COR-L47 (cell line): ENCODE measurements at places on chromosomes 6 and 20.
A peak's percentile ranks its signal among the peaks of the same experiment; 100 is the strongest.

DNA sequence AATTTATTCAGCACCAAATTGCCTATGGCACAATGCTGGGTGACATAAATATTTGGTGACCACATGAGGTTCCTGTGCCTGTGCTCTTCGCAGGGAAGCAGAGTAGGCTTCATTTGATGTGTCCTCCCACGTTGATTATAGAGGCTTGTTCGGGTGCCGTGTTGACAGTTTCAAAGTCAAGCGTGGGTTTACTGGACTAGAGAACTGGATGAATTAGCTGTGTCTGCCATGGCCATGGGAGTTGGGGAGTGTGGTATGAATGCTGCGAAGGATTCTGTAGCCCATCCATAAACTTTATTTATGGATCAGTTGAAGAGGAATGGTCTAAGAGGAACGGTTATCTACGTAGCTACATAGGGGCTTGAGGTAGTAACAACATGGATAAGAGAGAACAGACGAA lies 11.0 kb downstream of the CD109 start:
- no peak for DNase-seq

- DNase-seq = no peak
These were observed 26.5 kb downstream of the HLA-DOB start for GRCh38 chr6:32790306-32790705.

DNA sequence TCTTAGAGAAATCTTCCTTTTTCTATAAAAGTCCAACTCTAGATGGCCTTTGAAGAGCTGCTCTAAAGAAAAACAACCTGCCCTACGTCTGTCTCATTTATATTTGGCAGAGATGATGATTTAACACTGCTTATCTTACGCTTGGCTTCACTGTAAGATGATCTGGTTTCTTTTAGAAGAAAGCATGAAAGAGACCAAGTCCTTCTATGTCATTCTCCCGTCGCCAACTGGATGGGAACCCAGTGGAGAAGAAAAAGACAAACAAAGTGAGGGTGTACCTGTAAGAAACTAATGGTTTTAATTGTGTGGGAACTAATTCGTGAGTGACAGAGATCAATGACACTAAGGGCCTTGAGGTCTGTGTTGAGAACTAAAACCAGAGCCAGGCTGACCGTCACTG lies 92.8 kb downstream of the MBOAT1 start:
- no peak for DNase-seq

- DNase-seq = no peak
These were observed 24.5 kb downstream of the NCOA7 start for GRCh38 chr6:125815080-125815910.

GRCh38 chr6:79399499-79399898 lies 137.7 kb downstream of the LCA5 start:
- no peak for DNase-seq

DNA sequence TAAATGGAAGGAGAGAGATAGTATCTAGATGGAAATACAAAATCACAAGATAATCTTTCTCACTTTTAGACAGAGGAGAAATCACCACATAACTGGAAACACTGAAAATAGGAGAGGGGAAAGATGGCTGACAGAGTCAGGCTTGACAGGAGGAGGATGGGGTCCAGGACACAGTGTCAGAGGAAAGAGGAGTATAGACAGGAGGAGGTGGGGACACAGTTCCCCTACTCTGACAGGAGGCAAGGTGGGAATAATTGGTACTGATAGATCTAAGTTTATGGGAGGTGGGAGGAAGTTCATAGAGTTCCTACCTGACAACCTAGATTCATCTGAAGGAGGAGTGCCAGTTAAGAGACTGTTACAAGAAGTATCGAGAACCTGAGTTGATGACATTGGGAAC lies 9.1 kb downstream of the GPR6 start:
- no peak for DNase-seq

DNA sequence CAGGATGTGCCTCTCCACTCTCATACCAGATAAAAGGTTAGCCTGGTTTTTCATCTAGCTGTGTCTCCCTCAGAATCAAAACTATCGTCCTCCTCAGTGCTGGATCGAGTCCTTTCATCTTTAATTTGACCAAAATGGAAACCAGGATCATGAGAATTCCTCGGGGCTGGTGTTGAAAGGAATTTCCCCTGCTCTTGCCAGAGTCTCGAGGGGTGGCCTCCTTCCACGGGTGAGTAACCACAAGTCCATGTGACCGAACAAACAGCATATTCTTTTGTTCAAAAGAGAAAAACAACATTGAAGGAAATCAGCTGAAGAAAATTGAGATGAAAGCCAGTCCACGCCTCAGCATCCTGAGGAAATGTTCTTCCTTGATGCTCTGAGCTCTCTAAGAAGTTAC lies 165.9 kb upstream of the CDYL start:
- no peak for DNase-seq

DNA sequence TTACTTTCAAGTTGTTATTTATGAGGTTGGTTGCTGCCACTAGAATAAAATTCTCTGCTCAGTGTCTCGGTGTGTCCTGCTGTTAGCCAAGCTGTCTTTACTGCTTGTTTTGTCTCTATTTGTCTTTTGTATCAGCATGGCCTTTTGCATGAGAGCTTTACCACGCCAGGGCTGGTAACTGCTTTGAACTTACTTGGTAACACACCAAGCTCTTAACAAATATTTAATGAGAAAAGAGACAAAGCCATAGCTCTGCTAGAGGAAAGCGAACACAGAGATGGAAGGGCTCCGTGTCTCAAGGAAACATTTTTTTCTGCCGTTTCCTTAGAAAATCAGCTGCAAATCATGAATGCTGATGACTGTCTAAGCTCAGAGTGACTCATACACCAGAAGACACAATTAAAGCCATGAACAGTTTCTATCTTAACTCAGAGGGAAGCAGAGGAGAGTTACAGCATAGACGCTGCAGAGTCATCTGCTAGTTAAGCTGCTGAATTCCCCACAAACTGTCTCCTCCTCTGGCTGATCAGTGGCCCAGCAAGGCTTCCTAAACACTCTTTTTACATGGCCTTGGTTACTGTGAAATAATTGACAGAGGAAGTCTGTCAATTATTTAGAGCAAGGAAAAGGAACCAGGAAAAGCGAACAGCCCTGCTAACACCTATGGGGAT lies 44.8 kb downstream of the AGPAT4 start:
- no peak for DNase-seq

- no peak for DNase-seq
These were observed 18.4 kb downstream of the SCP2D1 start for GRCh38 chr20:18831830-18832499.

- no peak for DNase-seq
These were observed 8.4 kb upstream of the ADA start for GRCh38 chr20:44659931-44660330.

DNA sequence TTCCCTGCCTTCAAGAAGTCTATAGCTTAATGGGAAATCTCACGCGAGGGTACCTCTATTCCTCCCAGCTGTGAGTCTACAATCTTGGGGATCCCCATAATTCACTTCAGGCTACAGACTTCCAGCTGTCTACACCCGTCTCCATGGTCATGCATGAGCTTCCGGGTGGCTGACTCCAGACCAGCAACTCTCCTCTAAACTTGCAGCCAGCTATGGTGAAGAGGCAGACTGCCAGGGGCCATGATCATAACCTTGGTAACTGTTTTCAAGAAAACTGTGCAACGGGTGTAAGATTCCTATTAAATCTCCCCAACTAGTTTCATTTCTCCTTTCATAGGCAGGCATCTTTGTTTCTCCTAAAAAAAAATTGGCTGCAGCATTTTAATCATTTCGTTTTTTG lies 534.4 kb upstream of the CHD6 start:
- DNase-seq = no peak

DNA sequence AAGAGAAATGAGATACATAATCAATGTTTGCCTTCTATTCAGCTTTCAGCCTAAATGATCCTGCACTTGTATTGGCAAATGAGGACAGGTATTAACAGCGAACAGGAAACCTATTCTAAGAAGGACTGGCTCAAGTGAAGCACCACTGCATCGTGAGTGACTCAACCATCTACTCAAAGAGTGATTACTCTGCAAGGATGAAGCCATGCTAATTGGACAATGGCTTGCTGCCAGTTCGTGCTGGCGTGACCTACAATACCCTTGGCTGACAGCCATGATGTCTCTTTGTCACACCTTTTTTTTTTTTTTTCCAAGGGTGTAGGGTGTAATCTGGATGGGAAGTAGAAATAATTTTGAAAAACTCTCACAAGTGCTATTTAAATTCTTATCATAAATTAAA lies 104.9 kb downstream of the GJA10 start:
- peak; percentile 98 for DNase-seq

- DNase-seq = no peak
These were observed 61.1 kb upstream of the C20orf144 start for GRCh38 chr20:33600981-33601380.

DNA sequence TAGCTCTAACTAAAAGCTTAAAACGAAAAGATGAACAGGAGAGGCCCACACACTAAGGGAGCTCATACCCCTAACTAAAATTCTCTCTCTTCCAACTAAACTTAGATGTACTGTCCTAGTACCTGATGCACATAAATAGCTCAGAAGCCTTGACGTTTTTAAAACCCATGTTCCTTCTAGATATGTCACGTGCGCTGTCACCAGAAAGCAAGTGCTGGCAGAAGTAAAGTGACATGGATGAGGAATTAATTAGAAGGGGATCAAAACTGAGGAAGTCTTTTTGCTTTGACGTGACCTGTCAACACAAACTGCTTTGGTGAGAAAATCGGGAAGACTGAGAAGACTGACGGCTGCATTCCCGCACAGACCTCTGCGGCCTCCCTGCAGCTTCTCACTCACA lies 142.5 kb downstream of the ZMYND8 start:
- no peak for DNase-seq

DNA sequence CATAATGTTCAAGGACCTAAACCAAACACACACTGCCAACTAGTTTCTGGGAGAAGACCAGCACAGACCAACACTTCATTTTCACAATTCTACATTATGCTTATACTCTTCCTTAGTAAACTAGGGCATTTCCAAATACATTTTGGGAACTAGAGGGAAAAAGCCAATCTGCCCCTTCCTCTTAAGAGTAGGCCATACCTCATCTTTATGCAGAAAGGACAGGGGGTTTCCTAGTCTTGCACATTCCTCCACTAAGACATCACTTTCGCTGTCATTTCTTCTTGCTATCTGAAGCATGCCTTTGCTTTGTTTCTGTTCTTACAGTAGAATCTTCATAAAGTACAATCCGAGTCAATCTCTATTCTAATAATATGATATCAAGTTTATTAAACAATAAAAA lies 105.7 kb downstream of the SMLR1 start:
- DNase-seq = no peak

- DNase-seq = peak; percentile 29
These were observed 29.3 kb downstream of the NSFL1C start for GRCh38 chr20:1437235-1437904.

- DNase-seq = no peak
These were observed 101.6 kb downstream of the TAF4 start for GRCh38 chr20:61963885-61964674.

DNA sequence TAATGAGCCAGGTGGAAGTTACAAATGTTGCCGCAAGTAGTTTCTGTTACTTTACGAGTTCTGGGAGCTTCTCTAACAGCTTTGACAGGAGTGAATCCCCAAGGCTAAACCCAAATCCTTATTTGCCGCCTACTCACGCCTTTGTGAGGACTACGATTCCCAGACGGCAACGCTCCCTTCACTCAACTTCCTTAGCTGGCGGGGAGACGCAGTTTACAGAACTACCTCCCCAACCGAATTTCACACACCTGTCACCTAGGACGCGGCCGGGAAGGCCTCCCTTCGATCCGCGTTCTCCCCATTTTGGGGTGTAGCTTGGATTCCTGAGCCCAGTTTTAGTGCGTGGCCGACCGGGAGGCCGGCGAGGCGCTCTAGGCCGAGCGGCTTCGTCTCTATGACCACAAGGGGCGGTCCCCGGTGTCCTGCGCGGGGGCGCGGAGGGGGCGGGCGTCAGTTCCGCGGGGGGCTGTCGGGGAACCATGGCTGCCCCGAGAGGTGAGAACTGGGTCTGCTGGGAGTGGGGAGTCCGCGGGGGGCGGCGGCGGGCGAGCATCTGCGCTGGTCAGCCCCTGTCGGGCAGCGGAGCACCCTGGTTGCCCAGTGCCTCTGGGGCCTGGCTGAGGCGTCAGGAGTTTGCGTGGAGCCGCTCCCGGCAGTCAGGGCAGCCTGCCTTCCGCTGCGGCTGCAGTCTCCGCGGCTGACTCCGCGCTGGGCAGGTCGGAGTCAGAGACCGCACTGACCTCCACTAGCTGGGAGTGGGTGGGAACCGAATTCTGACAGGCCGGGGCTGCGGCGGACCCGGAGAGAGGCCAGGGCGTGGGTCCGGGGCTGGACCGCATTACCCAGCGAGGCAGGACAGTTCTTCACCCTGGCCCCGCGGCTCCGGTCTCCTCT lies at the start of gene SLC35A1:
SLC35A1 (plus strand) TSS at position 450 of the 894 bp plus-strand sequence; CDS start at position 480, 30 bp downstream.
- peak; percentile 83 for DNase-seq

DNA sequence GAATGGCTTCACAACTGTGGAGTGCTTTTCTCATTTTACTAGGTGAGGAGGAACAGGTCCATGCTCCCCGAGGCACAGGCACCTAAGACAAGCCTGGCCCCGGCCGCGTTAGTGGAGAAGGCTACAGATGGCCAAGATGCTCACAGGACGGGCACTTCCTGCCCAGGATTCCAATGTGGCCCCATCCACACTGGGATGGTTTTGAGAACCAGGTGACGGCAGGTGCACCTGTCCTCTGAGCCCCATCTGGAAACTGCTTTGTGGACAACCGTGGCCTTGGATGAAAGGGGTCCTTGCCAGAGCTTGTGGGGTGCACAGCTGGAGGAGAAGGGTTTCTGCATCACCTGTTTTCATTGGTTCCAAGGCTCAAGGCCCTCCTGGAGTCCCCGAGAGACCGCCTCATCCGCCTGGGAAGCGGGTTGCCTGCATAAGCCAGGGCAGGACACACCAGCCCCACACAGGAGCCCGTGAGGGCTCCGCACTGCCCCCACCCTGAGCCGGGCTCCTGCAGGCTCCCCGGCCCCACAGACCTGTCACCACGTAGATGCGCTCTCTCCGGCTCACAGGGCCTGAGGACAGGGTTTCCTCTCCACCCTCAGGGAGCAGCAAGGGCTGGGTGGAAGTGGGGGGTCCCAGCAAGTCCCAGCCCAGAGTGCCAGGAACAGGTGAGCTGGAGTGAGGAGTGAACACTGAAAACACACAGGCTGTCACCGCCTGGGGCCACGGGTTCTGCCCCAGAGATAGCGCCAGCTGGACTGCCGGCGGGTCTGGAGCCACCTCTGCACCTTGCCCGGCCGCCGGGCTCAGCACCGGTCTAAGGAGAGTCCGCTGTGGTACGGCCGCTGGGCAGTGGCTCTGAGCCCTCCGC lies 18.3 kb downstream of the NTSR1 start:
- DNase-seq = no peak

DNA sequence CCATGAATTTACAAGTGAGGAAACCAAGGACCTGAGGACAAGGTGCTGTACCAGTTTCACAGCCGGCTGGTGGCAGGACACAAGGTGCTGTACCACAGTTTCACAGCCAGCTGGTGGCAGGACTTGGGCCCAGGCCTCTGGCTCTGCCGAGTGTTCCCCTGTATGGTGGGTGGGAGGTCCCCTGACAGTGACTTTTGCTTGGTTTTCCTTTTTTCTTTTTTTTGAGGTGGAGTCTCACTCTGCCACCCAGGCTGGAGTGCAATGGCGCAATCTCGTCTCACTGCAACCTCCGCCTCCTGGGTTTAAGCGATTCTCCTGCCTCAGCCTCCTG lies 212.4 kb downstream of the LY86 start:
- no peak for DNase-seq

GRCh38 chr6:80638213-80639055 lies 532.0 kb downstream of the BCKDHB start:
- peak; percentile 49 for DNase-seq
